Tibial artery (tissue), 4 donors: ENCODE measurements at places on chromosomes 11 and 22.

DNA sequence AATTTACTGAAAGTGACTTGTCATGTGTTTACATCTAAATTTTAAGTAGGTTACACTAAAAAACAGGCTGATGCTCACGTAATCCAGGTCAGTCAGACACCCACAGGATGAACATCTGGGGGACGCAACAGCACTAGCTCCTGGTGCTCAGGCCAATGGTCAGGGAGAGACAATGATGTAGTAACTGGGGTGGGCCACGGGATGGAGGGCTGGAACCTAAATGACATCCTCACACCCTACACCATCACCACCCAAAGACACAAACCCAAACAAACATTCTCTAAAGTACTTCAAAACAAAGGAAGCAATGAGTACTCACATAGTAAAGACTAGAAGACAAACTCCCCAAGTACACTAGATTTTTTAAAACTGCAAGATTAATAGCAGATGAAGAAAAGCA is 53.5 kb upstream of the SLC25A1 start:
- H3K27ac ChIP-seq, result no peak overlapping the region
- H3K4me3 ChIP-seq, result no peak overlapping the region
- DNase-seq, result no peak
- peaks cover 9% of the 10 kb centered on the region for H3K36me3 ChIP-seq
- H3K4me1 ChIP-seq, result peaks cover 7% of the 10 kb centered on the region

- H3K4me3 ChIP-seq, result no peak overlapping the region
- no peaks in the 10 kb centered on the region for H3K4me1 ChIP-seq
- no peaks in the 10 kb centered on the region for H3K27me3 ChIP-seq
- peaks cover 79% of the 10 kb centered on the region for H3K36me3 ChIP-seq
- no peak overlapping the region for H3K27ac ChIP-seq
Observed at GRCh38 chr11:102391549-102392237, 44.7 kb downstream of the BIRC2 start.

DNA sequence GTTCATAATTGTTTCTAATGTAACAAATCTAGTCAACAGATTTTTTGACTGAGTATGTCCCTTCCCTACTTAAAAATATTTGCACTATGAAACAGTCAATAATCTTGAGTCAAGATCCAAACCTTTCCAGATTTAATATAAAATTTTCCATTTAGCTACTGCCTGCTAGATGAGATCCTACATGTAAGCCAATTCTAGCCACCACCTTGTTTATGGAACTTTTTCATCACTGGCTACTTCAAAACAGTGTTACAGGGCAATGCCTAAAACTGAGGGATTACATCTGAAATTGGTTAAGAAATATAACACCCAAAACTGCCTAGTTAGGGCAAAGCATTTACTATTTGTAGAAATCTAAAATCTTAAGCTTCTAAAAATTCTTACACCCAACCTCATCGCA is 10.5 kb upstream of the FUT4 start:
- no peaks in the 10 kb centered on the region for H3K36me3 ChIP-seq
- peaks cover 15% of the 10 kb centered on the region for H3K4me1 ChIP-seq
- no peak overlapping the region for H3K4me3 ChIP-seq

- no peaks in the 10 kb centered on the region for H3K27me3 ChIP-seq
- no peak overlapping the region for H3K4me3 ChIP-seq
- H3K27ac ChIP-seq, result no peak overlapping the region
- no peaks in the 10 kb centered on the region for H3K36me3 ChIP-seq
- peaks cover under 1% of the 10 kb centered on the region for H3K4me1 ChIP-seq
- DNase-seq, result peak; percentile 7
Observed at GRCh38 chr22:19867617-19868016, 12.9 kb upstream of the GNB1L start.

- H3K27me3 ChIP-seq, result peaks cover 2% of the 10 kb centered on the region
- H3K4me1 ChIP-seq, result peaks cover 4% of the 10 kb centered on the region
- no peak for DNase-seq
- H3K36me3 ChIP-seq, result no peaks in the 10 kb centered on the region
Observed at GRCh38 chr11:126102436-126102981, 39.8 kb upstream of the CDON start.

- H3K36me3 ChIP-seq, result no peaks in the 10 kb centered on the region
- H3K27me3 ChIP-seq, result peaks cover 34% of the 10 kb centered on the region
- no peak within 1 kb of the TSS for H3K27ac ChIP-seq
- no peaks in the 10 kb centered on the region for H3K4me1 ChIP-seq
- DNase-seq, result no peak
Observed at GRCh38 chr22:39959640-39960447, at the start of gene TMA7B. TMA7B (plus strand) TSS chr22:39960397; CDS start chr22:39964375, 3,978 bp downstream.

DNA sequence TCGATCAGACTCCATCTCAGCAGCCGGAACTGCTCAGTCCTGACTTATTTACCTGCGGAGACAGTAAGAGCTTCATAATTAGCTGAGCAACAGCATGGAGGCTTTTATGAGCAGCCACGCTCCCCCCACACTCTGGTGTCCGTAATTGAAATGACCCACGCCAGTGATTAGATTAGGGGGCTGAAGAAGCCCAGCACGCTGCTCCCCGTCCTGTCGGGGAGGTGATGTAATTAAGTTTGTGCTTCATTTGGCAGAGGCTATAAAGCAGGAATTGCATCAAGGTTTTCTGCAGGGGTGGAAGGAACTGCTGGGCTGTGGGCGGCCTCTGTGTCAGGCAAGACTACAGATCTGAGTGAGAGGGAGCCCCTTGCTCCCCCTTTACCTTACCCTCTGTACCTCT is 22.8 kb upstream of the HTR3A start:
- no peak overlapping the region for H3K27ac ChIP-seq
- H3K27me3 ChIP-seq, result peaks cover 37% of the 10 kb centered on the region
- H3K36me3 ChIP-seq, result no peaks in the 10 kb centered on the region
- no peak overlapping the region for H3K4me3 ChIP-seq

DNA sequence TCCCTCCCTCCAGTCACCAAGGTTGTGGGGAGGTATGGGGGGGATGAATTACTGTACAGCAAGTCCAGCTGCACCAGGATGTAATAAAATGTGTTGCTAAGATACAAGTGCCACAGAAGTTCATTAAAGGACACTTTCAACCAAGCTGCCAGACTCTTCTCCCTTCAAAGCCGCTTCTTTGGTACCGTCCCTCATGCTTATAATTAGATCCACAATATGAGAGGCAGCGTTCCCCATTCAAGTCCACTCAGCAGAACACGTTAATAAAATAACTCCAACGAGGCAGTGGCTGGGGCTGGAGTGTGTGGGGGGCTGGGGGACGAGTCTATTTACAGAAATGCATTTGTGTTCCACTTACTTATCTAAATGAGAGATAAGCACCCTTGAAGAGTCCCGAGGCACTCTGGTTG is 14.7 kb downstream of the PHF21B start:
- peaks cover 42% of the 10 kb centered on the region for H3K27me3 ChIP-seq
- no peak overlapping the region for H3K27ac ChIP-seq
- H3K4me1 ChIP-seq, result no peaks in the 10 kb centered on the region
- H3K4me3 ChIP-seq, result no peak overlapping the region

- no peaks in the 10 kb centered on the region for H3K27me3 ChIP-seq
- no peaks in the 10 kb centered on the region for H3K4me1 ChIP-seq
- no peaks in the 10 kb centered on the region for H3K36me3 ChIP-seq
- DNase-seq, result no peak
- no peak overlapping the region for H3K4me3 ChIP-seq
Observed at GRCh38 chr11:17488563-17488962, 11.9 kb upstream of the ABCC8 start.

DNA sequence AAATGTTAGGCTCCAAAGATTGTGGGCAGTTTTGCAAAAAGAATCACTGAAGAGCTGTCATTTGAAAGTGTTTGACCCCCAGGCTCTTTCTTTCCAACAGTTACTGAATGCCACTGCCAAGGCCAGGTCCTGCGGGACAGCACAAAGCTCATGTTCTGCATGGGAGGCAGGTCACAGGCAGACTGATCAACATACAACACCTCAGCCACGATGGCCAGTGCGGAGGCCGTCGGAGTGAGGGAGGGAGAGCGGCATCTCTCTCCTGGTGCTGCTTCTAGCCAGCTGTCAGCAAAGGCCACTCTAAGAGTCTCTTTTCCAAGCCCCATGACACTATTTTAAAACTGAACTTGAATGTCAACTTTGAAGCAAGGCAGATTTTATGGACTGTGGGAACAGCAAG is 49.9 kb downstream of the ARFGAP3 start:
- H3K36me3 ChIP-seq, result peaks cover 85% of the 10 kb centered on the region
- no peak for DNase-seq
- peaks cover 11% of the 10 kb centered on the region for H3K4me1 ChIP-seq
- no peak overlapping the region for H3K4me3 ChIP-seq
- no peak overlapping the region for H3K27ac ChIP-seq
- H3K27me3 ChIP-seq, result no peaks in the 10 kb centered on the region

DNA sequence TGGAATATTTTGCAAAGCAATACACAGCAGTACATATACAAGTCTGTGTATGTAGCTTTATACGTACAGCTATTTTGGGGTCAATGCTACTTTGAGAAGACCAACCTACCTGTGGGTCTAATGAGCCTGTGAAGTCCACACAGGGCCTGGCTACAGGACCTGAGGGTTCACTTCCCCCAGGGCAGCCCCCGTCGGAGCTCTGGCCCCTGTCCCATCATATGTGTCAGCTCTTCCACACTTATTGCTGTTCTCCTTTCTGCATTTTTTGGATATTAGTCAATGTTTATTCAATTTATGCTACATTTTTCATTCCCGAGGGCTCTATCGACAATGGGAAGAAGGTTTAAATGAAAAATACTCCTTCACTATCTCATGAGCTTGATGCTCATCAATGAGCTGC is 1473.6 kb downstream of the BRD1 start:
- no peak overlapping the region for H3K27ac ChIP-seq
- H3K36me3 ChIP-seq, result no peaks in the 10 kb centered on the region
- H3K4me1 ChIP-seq, result no peaks in the 10 kb centered on the region
- no peak overlapping the region for H3K4me3 ChIP-seq

DNA sequence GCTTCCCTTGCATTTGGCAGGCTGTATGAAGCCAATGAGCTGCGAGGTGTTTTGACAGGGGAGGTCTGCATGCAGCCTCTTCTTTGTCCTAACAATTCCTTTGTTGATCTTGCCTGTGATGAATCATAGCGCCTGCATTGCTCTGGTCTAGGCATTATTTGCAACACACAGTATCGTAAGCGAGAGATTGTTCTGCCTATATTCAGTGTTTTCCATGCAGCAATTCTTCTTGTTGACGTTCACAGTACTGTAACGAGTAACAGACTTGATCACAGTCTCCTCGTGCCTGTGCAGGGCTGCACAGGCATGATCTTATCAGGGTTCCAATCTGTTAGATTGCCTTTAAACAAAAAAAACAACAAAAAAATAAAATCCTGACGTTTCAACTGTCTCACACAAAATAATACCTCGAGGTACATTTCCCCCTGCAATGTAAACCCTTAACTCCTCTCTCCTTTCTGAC is 13.9 kb upstream of the ADSL start:
- H3K4me1 ChIP-seq, result no peaks in the 10 kb centered on the region
- peaks cover 15% of the 10 kb centered on the region for H3K36me3 ChIP-seq
- H3K4me3 ChIP-seq, result no peak overlapping the region
- no peak overlapping the region for H3K27ac ChIP-seq
- no peak for DNase-seq

DNA sequence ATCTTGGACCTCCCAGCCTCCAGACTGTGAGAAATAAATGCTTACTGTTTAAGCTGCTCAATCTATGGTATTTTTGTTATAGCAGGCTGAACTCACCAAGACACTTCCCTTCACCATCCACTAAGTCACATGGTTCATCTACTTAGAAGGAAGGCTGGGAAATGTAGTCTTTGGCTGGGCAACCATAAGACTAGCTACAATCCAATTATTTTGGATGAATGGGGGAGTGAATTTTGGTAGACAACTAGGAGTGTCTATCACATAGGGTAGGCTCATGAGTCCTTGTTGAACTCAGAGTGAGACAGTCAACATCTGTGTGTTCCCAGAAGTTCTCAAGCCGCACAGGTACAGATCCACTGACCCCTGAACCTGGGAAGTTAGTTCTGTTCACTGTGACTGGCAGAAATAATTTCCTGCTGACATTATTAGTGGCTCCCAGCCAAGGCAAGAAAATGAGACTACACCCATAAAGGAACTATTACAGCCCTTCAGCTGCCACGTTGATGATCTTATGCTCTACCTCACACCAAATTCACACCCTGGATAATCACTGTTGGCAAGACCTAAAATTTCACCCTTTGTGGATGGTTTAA is 3.1 kb upstream of the SLC35C1 start:
- peaks cover 15% of the 10 kb centered on the region for H3K4me1 ChIP-seq
- no peak overlapping the region for H3K4me3 ChIP-seq
- no peaks in the 10 kb centered on the region for H3K27me3 ChIP-seq
- DNase-seq, result no peak
- H3K27ac ChIP-seq, result no peak overlapping the region

DNA sequence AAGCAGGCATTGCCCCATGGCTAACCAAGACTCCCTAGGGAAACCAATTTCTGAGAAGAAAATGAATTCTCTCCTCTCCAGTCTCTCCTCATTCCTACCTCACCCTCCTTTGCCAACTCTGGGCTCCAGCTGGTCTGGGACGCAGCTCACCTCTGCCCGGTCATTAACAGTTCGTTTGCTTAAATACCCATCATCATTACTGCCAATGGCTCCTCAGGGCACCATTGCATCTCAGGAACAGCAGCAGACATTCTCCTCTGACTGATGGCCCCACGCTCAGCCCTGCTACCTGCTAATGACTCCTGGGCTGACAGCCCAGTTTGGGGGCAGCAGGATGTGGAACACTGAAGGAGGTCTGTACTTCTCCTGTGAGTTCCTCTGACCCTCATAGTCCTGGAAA is 462.0 kb downstream of the INSC start:
- H3K4me1 ChIP-seq, result no peaks in the 10 kb centered on the region
- no peak overlapping the region for H3K27ac ChIP-seq
- no peak for DNase-seq
- no peaks in the 10 kb centered on the region for H3K27me3 ChIP-seq

GRCh38 chr11:78607696-78608095 is 33.0 kb upstream of the NARS2 start:
- H3K27ac ChIP-seq, result no peak overlapping the region
- H3K4me1 ChIP-seq, result no peaks in the 10 kb centered on the region
- H3K36me3 ChIP-seq, result no peaks in the 10 kb centered on the region
- DNase-seq, result no peak
- H3K27me3 ChIP-seq, result no peaks in the 10 kb centered on the region
- no peak overlapping the region for H3K4me3 ChIP-seq

- no peaks in the 10 kb centered on the region for H3K27me3 ChIP-seq
- H3K4me1 ChIP-seq, result no peaks in the 10 kb centered on the region
- no peak overlapping the region for H3K27ac ChIP-seq
- no peak overlapping the region for H3K4me3 ChIP-seq
- no peaks in the 10 kb centered on the region for H3K36me3 ChIP-seq
- no peak for DNase-seq
Observed at GRCh38 chr11:91104237-91104636, 881.4 kb upstream of the CHORDC1 start.

GRCh38 chr11:86610559-86611341 is 61.7 kb downstream of the ME3 start:
- no peaks in the 10 kb centered on the region for H3K36me3 ChIP-seq
- peaks cover 16% of the 10 kb centered on the region for H3K4me1 ChIP-seq
- no peaks in the 10 kb centered on the region for H3K27me3 ChIP-seq

- no peak overlapping the region for H3K27ac ChIP-seq
- no peak for DNase-seq
- H3K27me3 ChIP-seq, result no peaks in the 10 kb centered on the region
- H3K4me1 ChIP-seq, result no peaks in the 10 kb centered on the region
Observed at GRCh38 chr11:19392847-19393518, 152.2 kb upstream of the E2F8 start.

- H3K4me1 ChIP-seq, result no peaks in the 10 kb centered on the region
- H3K27me3 ChIP-seq, result no peaks in the 10 kb centered on the region
- no peak overlapping the region for H3K27ac ChIP-seq
- no peak overlapping the region for H3K4me3 ChIP-seq
- no peak for DNase-seq
Observed at GRCh38 chr11:28058333-28058732, 49.6 kb downstream of the KIF18A start.
